ENCODE measurements at places on chromosomes 6 and 20.

DNA sequence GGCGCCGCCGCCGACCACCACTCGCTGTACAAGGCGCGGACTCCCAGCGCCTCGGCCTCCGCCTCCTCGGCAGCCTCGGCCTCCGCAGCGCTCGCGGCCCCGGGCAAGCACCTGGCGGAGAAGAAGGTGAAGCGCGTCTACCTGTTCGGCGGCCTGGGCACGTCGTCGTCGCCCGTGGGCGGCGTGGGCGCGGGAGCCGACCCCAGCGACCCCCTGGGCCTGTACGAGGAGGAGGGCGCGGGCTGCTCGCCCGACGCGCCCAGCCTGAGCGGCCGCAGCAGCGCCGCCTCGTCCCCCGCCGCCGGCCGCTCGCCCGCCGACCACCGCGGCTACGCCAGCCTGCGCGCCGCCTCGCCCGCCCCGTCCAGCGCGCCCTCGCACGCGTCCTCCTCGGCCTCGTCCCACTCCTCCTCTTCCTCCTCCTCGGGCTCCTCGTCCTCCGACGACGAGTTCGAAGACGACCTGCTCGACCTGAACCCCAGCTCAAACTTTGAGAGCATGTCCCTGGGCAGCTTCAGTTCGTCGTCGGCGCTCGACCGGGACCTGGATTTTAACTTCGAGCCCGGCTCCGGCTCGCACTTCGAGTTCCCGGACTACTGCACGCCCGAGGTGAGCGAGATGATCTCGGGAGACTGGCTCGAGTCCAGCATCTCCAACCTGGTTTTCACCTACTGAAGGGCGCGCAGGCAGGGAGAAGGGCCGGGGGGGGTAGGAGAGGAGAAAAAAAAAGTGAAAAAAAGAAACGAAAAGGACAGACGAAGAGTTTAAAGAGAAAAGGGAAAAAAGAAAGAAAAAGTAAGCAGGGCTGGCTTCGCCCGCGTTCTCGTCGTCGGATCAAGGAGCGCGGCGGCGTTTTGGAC, 2.0 kb downstream of the SOX4 start:
- DNase-seq, result peak; percentile 43

GRCh38 chr6:98469141-98469540, 365.2 kb upstream of the POU3F2 start:
- DNase-seq, result no peak

- no peak for DNase-seq
These were observed 9.7 kb downstream of the PLTP start for GRCh38 chr20:45902199-45902701.

DNA sequence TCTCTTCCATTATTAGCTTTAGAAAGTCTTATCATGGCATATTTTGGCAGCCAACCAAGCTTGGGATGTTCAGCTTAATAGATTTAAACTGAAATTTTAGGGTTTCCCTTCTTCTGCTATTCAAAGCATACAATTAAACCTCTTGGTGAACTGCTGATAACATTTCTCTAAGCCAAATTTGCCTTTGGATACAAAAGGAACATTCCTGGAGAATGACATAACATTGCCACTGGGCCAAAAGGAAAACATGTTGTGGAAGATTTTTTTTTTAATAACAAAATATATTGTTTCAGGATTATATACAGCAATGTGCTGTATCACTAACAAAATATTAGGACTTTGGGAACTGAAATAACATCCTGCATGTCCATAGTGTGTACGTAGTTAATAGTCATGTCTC, 215.1 kb upstream of the TBX18 start:
- DNase-seq, result no peak

- peak; percentile 9 for DNase-seq
These were observed 125.7 kb upstream of the HDAC2 start for GRCh38 chr6:114096561-114097172.

DNA sequence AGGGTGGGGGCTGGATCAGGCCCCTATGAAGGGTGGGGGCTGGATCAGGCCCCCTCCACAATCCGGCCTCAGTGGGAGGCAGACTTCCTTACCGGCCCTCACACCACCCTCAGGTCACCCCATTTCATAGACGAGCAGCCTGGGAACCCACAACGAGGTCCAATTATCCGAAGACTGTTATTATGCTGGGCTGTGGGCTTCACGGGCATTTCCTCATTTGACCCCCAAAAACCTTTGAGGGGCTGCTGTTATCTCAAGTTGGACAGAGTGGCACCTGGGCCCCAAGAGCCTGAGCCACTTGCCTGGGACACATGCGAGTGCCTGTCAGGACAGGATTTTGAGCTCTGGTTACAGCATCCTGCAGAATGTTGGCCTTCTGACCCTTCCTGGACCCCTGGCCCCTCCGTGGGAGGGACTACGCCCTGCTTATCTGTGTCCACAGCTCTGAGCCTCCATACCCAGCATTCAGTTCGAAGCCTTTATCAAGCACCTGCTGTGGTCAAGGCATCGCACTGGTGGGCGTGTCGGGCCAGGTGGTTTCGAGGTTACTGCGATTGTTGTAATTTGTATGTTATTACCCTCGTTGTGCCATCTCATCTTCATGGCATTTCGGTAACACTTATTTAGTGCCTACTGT, 34.5 kb upstream of the PCMTD2 start:
- DNase-seq, result no peak

DNA sequence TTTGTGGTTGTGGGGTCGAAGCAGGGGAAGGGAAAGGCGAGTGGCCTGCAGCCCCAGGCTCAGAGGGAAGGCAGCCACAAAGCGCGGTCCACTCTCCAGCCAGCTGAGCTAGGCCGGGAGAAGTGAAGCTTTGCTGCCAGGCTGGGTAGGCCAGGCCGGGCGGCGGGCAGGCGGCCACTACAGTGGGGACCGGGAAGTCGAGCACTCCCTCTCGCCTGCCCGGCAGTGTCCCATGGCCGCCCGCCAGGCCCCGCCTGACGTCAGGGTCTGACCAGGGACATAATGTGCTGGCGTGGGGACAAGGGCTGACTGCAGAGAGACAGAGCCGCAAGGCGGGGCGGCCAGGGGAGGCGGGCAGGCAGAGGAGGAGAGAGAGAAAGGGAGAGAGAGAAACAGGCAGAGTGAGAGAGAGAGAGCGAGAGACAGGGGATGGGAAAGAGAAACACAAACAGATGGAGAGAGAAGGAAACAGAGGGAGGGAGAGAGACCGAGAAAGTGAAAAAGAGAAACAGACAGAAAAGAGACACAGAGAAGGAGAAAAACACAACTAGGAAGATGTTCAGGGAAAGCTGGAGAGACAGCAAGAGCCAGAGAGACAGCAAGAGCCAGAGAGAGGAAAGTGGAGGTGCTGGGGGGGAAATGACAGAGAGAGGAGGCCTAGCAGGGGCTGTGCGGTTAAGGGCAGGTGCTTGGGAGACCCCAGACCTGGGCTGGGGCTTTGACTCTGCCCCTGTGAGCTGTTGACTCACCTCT, 94.5 kb upstream of the PTPN1 start:
- DNase-seq, result peak; percentile 80

DNA sequence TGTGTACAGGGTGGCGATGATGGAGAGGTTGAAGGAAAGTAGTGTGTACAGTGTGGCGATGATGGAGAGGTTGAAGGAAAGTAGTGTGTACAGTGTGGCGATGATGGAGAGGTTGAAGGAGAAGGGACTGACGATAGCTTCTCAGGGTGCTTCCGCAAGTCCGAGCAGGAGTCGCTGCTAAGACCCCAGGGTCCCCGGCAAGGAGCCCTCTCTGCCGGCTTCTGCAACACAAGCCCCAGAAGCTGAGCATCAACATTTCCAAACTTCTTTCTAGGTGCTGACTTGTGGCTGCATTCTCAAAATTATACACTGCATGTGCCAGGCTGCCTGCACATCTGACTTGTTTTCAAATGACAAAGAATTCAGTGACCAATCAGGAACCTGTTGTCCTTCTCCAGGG, 47.8 kb upstream of the NXT1 start:
- no peak for DNase-seq

DNA sequence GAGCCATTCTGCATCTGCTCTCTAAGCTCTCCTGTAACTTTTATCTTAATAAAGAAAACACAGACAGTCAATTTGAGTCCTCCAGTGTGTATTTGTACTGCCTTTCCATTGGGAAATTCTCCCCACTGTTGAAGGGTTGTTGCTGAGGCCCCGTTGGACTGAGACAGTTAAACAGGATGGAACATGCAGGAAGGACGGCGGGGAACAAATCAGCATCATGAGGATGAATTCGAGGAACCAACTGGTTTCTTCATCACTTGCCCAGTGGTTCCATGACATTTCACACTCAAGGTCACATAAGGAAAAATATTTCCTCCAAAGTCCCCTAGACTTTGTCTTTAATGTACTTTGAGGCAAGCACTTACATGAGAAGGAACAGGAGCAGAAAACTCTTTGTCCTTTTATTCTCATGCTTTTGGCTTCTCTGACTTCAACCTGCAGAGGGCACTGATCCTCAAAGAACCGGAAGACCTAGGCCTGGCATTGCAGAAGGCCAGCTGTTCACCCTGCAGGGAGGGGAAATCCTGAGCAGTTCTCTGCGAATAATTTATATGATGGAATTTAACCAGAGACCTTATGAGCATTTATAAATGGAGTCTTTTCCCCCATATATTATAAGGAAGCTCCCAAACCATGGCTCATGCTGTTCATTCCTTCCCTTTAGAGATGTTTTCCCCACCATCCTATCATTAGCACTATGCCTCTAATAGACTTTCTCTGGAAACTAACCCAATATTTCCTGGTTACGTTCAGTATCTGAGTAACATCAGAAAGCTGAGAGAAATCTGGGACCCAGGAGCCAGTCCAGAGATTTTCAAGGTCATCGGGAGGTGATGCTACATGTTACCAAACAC, 55.2 kb upstream of the ADGRF1 start:
- DNase-seq, result peak; percentile 41

DNA sequence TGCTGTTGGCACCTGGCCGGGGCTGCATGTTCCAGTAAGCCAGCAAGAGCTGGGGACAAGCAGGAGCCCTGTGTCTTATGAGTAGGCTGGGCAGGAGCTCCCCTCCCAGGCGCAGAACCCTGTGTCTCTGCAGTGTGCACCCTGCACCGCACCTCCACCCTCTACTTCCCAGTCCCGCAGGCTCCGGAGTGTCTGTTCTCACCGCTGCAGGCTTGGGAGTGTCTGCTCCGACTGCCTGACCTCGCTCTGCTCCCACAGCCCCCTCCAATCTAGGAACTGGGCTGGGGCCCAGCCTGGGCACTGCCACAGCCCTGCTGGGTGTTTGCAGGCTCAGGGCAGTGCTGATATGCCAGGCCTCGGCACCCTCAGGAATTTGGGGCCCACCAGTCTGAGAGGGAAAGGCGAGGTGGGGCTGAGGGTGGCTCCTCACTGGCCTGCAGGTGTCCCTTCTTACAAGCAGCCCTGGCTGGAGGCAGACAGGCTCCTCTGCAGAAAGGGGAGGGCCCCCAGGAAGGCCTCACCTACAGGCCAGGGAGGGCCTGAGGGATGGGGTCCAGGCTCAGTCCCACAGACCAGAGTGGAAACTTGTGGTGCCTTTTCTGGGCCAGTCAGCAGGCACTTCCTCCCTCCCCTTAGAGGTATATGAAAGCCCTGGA, 871.6 kb upstream of the GJE1 start:
- no peak for DNase-seq

- DNase-seq, result no peak
These were observed 154.5 kb upstream of the ECI2 start for GRCh38 chr6:4289770-4290320.

GRCh38 chr6:162074641-162075275, 652.8 kb downstream of the PRKN start:
- no peak for DNase-seq

DNA sequence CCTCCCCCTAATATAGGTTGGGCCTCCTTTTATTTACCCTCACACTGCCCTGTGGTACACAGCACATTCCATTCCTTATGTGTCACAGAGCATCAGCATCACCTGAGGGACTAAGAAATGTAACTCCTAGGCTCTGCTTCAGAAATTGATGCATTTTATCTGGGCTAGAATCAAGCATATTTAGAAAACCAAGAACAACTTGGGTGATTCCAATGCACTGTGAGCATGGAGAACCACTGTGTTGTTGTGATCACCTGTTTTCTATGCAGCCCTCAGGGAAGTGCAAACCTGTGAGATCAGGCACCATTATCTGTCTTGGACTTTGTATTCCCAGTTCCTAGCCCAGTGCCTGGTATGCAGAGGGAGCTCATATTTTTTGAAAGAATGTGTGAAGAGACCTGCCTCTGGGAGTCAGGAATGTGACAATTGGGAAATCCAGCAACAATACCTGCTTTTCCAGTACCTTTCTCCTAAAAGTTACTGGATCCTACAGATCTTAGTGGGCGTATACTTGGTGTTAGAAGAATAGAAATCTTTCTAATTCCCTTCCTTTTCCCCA, 7.0 kb downstream of the KAT14 start:
- no peak for DNase-seq

DNA sequence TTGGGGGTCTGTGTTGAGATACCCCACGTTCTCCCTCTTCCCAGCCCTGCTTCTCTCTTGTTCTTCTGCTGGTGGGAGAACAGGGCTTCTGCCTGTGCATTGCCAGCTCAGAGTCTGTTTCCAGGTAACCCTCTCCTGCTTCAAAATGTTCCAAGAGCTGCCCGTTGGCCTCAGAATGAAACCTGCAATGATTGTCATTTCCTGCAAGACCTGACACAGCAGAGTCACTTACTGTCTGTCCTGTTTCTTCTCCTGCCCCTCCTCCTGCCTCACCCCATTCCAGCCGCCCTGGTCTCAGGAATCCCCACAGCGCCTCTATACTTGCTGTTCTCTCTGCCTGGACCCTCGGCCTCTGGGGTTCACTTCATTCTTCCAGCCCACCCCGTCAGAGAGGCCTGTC, 81.4 kb upstream of the ARID1B start:
- no peak for DNase-seq

- no peak for DNase-seq
These were observed 88.6 kb downstream of the OPRM1 start for GRCh38 chr6:154127657-154128056.

DNA sequence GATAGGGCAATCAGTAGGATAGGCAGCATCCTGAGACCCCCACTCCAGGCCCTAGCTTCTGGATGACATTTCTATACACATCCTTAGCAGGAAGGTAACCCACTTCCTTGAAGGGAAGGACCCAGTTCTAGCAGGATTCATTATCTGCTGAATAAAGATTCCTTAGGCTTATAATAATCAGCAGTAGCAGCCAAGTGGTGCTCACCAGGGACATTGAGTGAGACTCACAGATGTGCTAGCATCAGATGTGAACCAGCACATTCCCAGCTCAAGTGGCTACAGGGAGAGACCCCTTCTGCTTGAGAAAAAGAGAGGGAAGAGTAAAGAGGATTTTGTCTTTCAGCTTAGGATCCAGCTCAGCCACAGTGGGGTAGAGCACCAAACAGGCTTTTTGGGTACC, 244.8 kb upstream of the UFL1 start:
- DNase-seq, result no peak

GRCh38 chr20:23436681-23437080, 2.8 kb upstream of the CSTL1 start:
- no peak for DNase-seq

DNA sequence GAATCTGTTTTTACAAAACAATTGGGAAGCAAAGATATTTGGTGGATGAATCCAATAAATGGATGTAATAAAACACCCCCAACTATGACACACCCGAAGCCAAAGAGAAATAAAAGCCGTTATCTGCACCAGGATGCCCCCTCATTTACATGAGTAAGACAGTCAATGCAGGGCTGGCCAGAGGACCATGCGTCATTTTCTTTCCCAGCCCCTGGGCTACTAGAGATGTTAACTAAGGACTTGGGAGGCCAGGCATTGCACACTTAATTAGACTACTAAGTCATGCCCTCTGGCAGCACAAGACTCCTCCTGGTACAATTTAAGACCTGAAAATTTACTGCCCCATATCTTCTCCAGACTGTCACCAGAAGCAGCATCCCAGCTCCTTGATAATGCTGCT, 3.2 kb downstream of the LEMD2 start:
- no peak for DNase-seq

GRCh38 chr20:52880259-52880658, 91.9 kb upstream of the TSHZ2 start:
- DNase-seq, result no peak

- DNase-seq, result no peak
These were observed 414.7 kb downstream of the PTPRT start for GRCh38 chr20:42775037-42775436.
